SK-N-SH treated with all-trans-retinoic acid at 6 μM for 48 hours (cell line): ENCODE measurements at places on chromosomes 12 and 14.

- no peak for ATAC-seq
These were observed 196.1 kb downstream of the BCL11B start for GRCh38 chr14:99075771-99076375.

DNA sequence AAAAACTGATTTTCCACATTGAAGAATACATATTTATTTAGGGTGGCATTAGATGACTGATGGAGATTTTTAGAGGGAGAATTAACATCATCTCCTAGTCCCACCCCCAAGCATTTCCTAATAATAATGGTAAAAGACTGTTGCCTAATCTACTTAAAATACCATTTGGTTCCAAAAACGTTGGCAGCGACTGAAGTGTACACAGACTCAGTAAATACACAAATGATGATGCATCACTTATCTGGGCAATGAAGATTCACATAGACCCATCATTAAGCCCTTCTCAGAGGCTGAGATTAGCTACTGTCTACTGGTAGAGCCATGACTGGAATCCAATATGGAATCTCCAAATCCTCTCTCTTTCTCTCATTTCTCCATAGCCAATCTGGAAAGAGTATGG, 18.2 kb downstream of the RTN1 start:
- no peak for ATAC-seq

DNA sequence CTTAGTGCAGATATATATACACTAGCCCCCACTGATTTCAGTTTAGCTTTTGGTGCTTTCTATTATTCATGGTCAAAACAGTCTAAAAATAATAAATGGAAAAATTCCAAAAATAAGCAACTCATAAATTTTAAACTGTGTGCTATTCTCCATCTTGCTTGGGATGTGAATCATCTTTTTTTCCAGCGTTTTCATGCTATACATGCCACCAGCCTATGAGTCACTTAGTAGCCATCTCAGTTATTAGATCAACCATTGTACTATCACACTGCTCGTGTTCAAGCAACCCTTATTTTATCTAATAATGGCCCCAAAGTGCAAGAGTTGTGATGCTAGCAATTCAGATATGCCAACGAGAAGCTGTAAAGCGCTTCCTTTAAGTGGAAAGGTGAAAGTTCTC, 73.9 kb upstream of the KRR1 start:
- ATAC-seq: peak; percentile 99

DNA sequence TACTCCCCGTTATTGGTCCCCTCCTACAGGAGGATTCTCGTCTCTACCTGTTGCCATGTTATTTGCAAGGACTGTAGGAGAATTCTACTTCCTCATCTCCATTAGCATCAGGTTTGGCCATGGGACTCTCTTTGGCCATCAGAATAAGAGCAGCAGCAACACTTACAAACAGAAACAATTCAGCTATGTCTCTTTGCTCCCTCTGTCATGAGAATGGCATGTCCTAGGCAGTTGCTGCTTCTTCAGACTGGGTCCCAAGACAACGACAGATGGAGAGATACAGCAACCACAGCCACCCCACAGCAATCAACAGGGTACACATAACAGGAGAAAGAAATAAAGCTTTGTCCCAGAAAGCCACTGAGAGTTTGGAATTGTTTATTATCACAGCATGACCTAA, 19.7 kb downstream of the SLC41A2 start:
- ATAC-seq: peak; percentile 39; the same call in 1 of the 3 replicates

- peak; percentile 16; the same call in 1 of the 3 replicates for ATAC-seq
These were observed 40.2 kb upstream of the RASSF3 start for GRCh38 chr12:64569923-64570691.

DNA sequence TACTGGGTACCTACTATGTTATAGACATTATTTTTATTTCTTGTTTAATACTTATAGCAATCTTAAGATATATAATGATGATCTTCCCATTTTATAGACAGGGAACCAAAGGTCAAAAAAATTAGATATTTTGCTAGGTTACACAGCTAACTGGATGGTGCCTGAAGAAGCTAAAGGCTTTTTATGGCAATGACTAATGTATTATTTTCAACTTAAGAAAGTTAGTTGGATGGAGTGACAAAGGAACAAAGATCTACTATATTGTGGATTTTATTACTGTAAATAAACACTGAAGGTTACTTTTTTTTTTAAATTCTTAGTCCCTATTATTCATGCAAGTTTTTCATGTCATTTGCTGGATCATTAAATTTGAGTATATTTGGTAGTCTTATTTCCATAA, 227.9 kb downstream of the GPHN start:
- ATAC-seq: no peak

DNA sequence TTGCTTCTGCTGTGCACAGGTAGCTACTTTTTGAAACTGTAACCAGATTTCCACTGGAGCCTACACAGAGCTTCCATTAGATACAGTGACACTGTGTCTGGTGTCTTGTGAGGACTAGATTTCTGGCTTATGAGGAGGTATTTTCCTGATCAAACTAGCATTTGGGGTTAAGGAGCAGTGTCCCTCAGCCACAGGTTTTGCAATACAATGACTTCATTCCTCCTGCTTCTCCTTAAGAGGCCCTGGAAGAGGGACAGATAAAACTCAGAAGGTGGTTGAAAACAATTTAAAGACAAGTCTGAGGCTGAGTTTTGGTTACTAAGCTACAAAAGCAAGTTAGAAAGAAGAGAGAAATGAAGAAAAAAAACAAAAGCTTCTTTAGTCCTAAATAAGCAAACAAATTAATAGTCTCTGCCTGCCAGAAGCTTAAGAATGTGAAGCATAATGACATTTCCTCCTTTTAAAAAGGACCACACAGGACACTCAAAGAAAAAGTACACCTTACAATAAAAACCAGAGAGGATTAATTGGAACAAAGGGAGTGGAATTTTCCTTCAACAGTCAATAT, 53.0 kb downstream of the PKP2 start:
- no peak for ATAC-seq

- ATAC-seq: no peak
These were observed 49.1 kb downstream of the CCDC85C start for GRCh38 chr14:99554757-99555531.

GRCh38 chr14:99468836-99469592, 11.6 kb downstream of the SETD3 start:
- no peak for ATAC-seq

DNA sequence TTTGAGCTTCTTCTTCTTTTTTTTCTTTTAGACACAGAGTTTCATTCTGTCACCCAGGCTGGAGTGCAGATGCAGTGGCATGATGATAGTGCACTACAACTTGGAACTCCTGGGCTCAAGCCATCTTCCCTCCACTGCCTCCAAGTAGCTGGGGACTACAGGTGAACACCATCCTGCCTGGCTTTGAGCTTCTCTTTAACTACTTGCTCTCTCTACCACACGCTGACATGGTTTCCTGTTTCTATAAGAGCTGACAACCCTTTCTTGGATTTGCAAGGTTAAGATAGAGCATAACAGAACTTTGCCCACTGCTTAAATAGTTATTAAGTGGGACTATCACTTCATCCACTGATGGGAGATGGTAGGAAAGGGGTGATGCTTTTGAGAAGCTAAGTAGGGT, 82.4 kb upstream of the SLC38A2 start:
- ATAC-seq: no peak

GRCh38 chr12:132781938-132782337, 20.3 kb upstream of the ANKLE2 start:
- ATAC-seq: no peak

- ATAC-seq: no peak
These were observed 43.4 kb downstream of the BDKRB1 start for GRCh38 chr14:96299441-96299840.

DNA sequence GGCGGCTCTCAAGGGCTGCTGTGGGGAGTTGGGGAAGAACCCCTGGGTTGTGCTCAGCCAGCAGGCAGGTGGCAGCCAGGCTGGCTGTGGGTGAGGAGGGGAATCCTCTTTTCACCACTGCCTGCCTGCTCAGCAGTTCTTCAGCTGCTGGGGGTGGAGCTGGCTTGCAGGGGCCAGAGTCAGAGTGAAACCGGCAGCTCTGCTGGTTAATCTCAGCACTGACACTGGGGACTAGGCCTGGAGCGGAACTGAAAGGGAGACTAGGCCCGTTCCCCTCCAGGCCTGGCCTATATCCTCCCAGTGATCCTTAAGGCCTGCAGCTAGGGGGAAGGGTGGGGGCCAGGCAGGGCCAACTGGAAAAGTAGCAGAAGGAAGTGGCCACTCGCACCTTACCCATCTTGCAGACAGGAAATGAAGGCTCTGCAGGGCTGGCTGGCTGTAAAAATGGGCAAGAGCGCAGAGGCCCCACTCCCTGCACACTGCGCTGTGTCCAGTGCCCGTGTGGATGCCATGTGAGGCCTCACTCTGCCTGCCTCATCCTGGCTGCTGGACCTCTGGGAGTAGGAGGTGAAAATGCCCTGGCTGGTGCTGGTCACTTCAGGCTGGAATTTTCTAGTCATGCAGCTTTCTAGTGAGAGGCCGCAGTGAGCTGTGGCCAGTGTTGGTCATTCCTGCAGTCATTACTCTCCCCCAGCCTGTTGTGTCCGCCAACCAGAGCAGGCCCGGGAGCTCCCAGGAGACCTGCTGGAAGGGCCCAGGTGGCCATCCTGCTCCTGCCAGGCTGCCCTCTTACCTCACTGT, 39.4 kb downstream of the SH2B3 start:
- ATAC-seq: peak; percentile 23

GRCh38 chr12:57138526-57139272, 8.7 kb downstream of the LRP1-AS start:
- ATAC-seq: no peak

GRCh38 chr12:65162609-65163008, 6.8 kb upstream of the LEMD3 start:
- ATAC-seq: no peak

GRCh38 chr12:91993287-91994017, 152.2 kb downstream of the BTG1 start:
- no peak for ATAC-seq

DNA sequence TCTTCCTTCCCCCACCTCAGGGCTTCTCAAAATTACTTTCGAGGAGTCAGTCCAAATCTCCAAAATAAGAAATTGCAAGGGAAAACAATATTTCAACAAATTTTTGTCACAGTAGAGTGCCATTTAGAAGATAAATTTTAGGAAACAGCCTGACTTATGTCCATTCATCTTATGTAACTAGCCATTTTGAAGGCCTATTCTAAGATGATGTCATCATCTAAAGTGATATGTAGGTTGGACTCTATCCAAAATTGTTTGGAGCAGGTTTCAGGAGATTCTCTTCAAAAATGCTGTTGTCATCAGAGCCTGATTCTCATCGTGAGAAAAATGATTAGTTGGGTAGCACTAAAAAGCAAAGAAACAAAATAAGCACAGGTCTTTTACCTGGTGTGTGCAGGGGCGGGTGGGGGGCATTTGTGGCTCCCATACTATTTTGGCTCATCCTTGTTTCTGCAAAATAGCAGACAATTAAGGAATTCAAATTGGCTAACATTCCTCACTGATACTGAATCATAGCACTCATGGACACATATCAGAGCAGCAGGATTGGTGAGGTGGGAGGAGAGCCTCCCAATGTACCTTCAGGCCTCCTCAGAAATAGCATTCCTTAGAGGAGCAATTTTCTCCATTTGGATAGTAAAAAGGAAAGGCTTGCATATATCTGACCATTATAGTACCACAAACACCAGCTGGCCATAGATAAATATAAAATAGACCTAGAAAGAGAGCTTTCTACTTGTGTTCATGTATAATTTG, 360.9 kb upstream of the NAV3 start:
- peak; percentile 51 for ATAC-seq

GRCh38 chr12:2264651-2265232, 212.0 kb downstream of the CACNA1C start:
- peak; percentile 79 for ATAC-seq

- no peak for ATAC-seq
These were observed 1.3 kb upstream of the BTBD6 start for GRCh38 chr14:105247026-105247425.

DNA sequence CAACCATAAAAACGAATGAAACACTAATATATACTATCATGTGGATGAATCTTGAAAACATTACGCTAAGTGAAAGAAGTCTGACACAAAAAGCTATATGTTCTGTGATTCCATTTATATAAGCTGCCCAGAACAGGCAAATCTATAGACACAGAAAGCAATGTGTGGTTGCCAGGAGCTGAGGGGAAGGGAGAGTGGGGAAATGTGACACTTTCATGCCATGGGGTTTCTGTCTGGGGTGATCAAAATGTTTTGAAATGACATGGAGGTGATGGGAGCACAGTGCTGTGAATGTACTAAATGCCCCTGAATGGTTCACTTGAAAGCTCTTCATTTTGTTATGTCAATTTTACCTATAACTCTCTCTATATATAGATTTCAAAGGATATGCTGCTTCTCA, 30.1 kb downstream of the ATG14 start:
- no peak for ATAC-seq

GRCh38 chr14:51988221-51988620, 1.1 kb upstream of the RTRAF start:
- ATAC-seq: no peak

DNA sequence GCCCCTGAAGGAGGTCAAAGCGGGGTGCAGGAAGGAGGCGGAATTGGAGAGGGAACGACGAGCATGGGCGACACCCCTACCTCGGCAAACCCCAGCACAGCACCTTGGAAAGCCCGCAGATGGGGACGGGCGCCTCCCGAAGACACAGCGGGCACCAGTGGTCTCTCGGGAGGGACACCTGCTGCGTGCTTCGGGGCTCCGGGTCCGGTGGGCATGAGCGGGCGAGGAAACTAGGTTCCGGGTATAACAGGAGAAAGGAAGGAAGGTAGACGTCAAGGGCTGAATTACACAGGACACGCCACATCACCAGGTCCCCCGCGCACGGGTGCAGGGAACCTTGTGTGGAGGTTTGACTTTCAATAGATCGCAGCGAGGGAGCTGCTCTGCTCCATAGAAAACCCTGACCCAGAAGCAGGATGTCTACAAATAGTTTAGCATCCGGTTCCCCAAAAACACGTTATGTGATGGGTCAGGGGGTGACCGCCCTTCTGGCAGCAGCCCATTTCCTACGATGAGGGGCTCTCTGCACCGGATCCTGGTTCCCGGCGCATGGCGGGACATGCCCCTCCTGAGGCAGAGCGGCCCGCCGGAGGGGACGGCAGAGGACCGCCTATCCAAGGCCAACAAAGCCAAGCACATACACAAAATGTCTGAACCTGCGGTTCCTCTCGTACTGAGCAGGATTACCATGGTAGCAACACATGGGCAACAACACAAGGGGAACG, 196.9 kb downstream of the ALG10 start:
- peak; percentile 23; the same call in 2 of the 3 replicates for ATAC-seq

GRCh38 chr12:80813820-80814219, 97.1 kb downstream of the MYF5 start:
- no peak for ATAC-seq

DNA sequence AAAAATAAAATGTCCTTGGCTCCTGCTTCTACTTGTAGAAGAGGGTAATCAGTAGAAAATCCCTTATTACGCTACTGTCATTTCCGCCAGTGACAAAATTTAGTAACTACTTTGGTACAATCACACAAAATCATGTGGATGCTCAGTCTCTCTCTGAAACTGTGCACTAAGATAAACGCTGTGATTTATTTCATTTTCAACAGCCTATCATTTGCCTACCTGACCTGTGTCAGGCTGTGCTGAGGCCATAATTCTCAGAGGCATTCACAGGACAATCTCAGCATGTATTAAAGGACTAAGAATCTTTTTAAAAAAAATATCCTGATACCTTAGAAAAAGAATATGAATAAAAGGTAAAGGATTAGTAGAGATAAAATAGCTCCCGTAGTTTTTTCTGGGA, 226.0 kb downstream of the RASSF9 start:
- ATAC-seq: no peak

GRCh38 chr12:28237423-28237822, 47.2 kb downstream of the CCDC91 start:
- ATAC-seq: no peak
